Left lobe of liver (tissue), 2 donors: ENCODE measurements at places on chromosomes 11 and 22.

- DNase-seq = no peak
Observed at GRCh38 chr11:28735511-28735910, 627.3 kb downstream of the METTL15 start.

- no peak for DNase-seq
Observed at GRCh38 chr11:124442442-124442841, 3.1 kb downstream of the OR8B8 start.

DNA sequence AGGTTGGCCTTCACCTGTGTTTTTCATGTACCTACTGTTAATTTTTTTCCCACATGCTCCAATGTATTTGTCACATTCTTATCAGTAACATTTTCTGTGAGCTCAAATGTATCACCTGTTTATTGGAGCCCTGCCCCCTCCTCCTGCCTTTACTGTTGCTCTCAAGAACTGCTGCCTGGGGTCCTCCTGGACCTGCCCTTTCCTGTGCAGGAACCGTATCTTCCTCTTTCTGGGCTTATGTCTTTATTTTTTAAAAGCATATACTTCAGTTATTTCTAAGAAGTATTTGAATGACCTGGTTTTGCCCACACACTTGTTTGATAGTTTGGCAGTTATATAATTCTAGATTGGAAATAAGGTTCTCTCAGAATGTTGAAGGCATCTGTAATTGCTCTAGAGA lies 5.9 kb downstream of the FAM118B start:
- no peak for DNase-seq

GRCh38 chr11:9861860-9862725 lies 198.2 kb downstream of the SWAP70 start:
- peak; percentile 52 for DNase-seq

DNA sequence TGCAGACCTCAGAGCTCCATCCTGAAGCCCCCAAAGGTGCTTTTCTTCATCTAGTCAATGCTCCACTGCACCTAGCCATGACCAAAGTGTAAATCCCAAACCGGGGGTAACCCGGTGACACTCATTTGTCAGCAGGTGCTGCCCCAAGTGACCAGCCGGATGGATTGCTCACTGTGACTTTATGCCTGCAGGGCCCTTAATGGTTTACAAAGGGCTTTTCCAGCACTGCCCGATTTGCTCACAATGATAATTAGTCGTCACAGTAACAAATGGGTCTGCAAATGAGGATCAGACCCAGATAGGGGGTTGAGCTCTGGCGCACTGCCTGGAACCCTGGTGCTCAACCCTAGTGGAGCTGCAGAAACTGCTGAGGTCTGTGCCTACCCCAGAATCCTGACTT lies 45.7 kb upstream of the CD5 start:
- no peak for DNase-seq

DNA sequence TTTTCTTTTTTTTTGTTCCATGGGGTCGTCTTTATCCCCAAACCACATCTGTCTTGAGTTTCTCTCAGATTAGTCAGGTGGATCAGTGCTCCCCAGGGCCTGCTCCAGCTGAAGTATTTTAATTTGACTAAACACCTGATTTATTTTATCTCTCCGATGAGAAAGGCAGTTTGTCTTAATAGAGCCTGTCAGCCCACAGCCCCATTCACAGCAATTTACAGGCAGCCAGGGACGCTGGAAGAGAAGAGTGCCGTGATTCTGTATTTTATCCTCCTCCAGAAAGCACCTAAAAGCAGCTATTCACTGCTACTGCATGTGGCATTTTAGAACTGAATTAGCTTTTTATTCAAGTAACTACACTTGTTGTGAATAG lies 164.5 kb downstream of the SOX6 start:
- DNase-seq = no peak

GRCh38 chr11:33616552-33616951 lies 84.1 kb downstream of the C11orf91 start:
- DNase-seq = no peak

GRCh38 chr11:21554284-21554683 lies 638.6 kb upstream of the ANO5 start:
- no peak for DNase-seq

DNA sequence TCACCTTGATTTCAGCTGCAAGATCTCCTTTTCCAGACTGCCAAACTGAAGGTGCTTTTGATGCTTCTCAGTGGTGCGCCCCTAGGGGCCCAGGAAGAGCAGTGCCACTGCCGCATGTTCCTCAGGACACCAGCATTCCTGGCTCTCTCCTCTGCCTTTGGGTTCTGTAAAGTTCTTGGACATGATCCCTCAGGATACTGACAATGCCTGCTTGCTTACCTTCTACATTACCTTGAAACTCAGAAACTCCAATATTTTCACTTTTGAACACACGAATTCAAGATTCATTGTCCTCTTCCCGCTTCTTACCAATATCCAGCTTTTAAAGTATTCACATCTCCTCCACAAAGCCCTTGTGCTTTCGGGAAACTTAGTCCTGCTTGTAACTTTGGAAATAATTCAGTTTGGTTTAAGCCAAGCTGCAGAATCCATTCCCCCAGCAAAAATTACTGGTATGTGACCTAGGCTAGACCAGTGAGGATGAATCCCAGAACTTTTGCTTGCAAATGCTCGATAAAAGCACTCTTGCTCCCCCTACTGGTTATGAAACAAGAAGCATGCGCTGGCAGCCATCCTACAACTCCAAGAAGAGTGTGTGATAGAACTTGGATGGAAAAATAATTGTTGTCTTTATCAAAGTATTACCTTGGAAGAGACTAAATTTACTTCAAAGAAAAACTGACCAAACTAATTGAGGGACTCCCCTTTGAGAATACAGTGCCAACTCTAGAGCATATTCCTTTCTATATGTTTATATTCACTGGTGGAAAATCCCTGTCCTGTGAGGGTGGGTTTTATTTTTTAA lies 16.5 kb upstream of the OR5B21 start:
- peak; percentile 58 for DNase-seq

GRCh38 chr11:112565551-112565950 lies 304.9 kb upstream of the PLET1 start:
- no peak for DNase-seq

DNA sequence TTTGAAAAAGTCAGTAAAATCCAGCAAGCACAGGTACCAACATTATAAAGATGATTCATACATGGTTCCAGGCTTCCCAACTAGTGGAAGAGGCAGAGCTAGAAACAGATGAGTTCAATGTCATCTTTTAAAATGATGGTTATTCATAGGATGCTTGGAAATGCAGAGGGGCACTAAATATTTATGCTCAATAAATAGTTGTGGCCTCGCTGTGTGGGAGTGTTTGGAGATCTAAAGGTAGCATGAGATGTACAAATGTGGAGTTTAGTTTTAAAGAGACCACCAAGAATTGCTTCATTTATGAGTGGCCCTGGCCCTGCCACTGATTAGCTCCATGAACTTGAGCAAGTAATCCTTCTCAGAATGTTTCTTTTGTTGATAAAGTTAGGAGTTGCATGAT lies 182.2 kb downstream of the ETS1 start:
- DNase-seq = no peak

DNA sequence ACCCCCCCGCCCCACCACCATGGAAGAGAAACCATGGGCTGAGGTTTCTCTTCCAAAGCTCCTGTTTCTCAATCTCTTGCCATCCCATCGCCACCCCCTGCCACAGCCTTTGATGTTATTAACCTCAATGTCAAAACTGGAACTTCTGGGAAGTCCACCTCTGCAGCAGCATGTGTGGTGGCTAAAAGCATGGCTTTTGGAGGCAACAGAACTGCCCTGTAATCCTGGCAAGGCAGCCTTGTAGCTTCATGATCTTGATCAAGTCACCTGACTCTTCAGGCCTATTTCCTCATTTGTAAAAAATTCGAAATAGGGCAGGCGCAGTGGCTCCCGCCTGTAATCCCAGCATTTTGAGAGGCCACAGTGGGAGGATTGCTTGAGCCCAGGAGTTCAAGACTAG lies 3.5 kb upstream of the COX8A start:
- DNase-seq = no peak

DNA sequence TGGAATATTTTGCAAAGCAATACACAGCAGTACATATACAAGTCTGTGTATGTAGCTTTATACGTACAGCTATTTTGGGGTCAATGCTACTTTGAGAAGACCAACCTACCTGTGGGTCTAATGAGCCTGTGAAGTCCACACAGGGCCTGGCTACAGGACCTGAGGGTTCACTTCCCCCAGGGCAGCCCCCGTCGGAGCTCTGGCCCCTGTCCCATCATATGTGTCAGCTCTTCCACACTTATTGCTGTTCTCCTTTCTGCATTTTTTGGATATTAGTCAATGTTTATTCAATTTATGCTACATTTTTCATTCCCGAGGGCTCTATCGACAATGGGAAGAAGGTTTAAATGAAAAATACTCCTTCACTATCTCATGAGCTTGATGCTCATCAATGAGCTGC lies 1473.6 kb downstream of the BRD1 start:
- no peak for DNase-seq

GRCh38 chr11:62592146-62592815 lies 958 bp upstream of the TUT1 start:
- no peak for DNase-seq

DNA sequence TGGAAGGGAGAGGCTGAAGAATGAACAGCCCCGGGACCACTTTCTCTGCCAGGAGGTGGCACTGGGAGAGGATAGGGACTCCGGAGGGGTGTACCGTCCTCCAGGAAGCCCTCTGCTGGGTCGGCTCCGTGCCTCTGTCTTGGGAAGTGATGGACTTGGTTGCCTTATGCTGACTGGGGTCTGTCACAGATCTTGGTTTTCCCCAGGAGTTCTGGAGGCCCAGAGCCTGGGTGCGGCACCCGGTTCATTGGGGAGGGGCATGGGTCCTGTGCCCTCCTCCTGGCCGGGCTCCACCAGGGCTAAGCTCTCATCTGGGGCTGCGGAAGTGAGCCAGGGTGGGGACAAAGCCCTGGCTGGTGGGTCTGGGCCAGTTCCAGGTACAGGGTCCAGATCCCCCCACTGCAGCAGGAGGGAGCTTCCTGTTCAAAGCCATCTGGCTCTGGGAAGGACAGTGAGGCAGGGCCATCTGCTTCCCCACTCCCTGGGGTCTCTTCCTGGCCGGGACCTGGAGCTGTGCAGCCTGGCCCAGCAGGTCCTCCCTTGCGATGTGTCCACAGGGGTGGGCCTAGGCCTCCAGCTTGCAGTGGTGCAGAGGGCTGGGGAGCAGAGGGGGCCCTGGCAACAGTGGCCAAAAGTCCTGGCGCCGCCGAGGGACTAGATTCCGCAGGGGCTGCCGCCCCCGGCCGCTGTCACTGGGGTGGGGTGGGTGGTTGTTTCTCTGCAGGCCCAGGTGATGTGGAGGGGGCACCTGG lies 1.1 kb upstream of the AP2A2 start:
- DNase-seq = no peak

GRCh38 chr11:43545610-43546009 lies 134.9 kb upstream of the HSD17B12 start:
- DNase-seq = no peak

DNA sequence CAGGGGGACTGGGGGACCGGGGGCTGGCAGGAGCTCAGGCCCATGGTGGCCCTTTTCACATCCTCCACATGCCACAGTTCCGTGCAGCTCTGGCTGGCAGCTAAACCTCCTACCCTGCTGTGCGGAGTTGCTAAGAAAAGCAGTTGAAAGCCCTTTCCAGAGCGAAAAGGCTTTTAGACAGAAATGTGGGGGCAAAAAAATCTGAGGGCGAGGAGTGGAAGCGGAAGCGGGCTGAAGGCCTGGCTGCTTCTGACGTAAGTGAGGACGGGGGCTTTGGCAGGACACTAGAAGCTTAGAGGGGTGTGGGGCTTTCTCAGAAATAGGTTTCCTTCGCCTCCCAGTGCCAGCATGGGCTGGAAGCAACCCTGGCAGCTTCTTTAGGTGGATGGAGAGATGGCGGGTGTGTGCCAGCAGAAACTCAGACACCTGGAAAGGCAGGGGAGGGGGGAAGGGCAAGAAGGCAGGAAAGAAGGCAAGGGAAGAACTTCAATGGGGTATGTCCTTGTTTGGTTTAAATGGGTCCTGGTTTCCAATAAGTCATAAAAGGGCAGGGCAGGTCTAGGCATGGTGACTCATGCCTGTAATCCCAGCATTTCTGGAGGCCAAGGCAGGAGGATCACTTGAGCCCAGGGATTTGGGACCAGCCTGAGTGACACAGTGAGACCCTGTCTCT lies 11.2 kb upstream of the DGKZ start:
- DNase-seq = no peak

GRCh38 chr11:33741806-33742205 lies 5.6 kb upstream of the CD59 start:
- no peak for DNase-seq

GRCh38 chr11:79332017-79332416 lies 108.8 kb downstream of the TENM4 start:
- no peak for DNase-seq

- DNase-seq = no peak
Observed at GRCh38 chr11:62514151-62514550, 32.5 kb downstream of the AHNAK start.

DNA sequence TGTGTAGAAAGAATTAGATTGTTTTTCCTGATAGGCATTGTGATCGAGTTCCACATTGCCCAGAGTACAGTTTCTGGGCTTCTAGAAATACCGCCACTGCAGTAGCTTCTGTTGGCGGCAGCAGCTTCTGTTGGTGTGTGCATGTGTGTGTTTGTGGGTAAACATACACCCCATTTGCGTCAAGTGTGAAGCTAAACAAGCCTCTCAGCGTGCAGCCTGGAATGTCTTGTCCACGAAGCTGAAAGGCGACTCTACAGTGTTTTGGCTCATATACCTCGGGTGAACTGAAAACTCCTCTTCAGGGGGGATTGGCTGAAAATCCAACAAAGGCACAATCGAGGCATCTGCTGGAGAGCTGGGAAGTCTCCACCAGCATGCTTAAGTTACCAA lies 112.0 kb upstream of the E2F8 start:
- DNase-seq = no peak

GRCh38 chr11:60977836-60978235 lies 6.4 kb downstream of the CD6 start:
- no peak for DNase-seq

GRCh38 chr11:406796-407650 lies 7.8 kb downstream of the SIGIRR start:
- DNase-seq = peak; percentile 90

DNA sequence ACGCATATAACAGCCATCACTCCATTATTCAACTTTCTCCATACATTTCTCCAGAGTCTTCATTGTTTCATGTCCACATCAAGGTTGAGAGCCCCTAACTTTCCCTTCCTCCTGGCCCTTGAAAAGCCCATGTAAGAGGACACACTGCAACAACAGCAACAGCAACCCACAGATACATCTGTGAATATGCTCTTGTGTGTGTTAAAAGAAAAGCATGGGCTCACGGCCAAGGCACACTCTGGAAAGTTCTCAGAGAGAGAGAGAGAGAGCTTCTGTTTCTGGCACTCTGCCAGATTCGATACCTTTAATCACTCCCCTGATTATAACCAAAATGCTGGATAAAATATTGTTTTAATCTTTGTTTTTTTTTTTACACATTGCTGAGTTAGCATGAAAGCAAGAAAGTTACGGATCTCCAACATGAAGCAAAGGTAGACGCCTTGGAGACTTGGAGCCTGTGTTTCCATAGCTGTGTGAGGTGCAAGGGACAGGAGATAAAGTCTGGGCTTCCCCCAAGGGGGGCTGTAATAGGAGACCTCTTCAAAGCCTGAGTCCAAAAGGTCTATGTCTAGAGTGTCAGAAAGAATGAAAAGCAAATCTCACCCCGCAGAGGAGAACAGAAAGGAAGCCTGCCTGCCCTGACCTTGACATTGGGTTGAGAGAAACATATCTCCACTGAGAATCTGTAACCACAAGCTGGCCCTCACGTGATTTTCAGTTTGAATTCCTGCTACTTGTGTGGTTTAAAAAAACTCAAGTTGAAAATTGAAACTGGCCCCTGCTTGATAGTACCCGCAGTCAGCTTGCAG lies 33.7 kb upstream of the MPPED1 start:
- peak; percentile 75 for DNase-seq
